CD4-positive, alpha-beta T cell treated with Interleukin-17A for 1 hour (primary cell): ENCODE measurements at places on chromosomes 6 and 20.

DNA sequence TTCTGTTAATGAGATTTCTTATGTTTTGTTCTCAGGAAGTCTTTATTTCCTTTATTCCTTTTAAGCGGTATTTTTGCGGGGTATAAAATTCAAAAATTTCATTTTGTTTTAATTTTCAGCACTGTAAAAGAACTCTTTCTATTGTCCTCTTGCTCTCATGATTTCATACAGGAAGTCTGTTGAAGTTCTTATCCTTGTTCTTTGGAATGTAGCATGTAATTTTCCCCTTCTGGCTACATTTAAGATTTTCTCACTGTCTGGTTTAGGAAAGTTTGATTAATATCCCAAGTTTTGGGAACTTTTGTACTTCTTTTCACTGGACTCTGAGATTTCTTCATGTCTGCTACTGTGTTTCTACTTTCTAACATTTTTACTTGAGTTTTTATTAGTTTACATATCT lies 581.4 kb upstream of the GJE1 start:
- no peak for DNase-seq

DNA sequence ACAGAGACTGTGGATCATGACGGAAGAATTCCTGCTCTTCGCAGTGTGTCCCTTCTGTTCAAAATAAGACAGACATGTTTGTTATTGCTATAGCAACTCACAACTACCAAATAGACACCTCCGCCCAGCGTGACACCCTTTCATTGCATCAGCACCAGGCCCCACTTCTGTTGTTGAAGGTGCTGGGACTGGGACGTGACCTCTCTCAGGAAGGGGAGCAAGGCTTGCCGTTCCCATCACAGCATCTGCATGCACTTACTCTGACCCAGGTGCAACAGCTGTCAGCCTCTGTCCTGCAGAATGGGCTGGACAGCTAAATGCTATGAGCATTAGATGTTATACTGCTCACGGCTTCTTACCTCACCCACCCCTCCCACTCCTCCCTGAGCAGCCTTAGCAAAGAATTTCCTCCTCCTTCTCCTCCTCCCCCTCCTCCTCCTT lies 94.1 kb downstream of the DACT2 start:
- DNase-seq, result no peak

DNA sequence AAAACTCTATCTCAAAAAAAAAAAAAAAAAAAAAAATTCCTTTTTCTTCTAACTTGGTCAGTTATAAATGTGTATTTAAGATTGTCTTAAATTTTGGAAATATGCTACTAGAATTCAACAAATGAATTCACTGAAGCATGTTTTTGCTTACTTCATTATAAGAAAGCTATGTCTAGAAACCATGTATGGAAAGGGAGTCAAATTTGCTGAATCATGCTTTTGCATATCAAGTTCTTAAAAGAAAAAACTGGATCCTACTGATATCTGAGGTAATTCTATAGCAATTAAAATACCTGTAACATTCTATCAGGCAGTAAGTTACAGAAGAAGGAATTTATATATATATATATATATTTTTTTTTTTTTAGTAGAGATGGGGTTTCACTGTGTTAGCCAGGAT lies 27.7 kb downstream of the AKIRIN2 start:
- DNase-seq, result no peak

DNA sequence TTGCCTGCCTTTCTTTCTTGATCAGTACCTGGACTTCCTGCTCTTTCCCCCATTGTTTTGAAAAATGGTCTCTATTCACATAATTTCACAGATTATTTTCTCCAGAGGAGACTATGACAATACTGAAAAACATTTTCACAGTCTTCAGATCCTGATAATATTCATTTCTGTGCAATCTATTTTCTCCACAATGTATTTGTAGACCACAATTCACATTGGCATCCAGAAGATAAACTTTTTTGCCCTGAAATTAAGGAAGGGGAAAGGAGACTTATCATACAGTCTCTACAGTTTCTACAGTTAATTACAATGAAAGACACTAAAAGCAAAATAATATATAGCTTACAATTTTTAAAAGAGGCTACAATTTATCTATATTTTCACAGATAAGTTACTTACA lies 18.4 kb downstream of the LCA5 start:
- no peak for DNase-seq

- DNase-seq, result no peak
These were observed 1.8 kb upstream of the NDUFAF4 start for GRCh38 chr6:96899451-96899998.

GRCh38 chr6:94196891-94197290 lies 777.5 kb upstream of the EPHA7 start:
- DNase-seq, result no peak

DNA sequence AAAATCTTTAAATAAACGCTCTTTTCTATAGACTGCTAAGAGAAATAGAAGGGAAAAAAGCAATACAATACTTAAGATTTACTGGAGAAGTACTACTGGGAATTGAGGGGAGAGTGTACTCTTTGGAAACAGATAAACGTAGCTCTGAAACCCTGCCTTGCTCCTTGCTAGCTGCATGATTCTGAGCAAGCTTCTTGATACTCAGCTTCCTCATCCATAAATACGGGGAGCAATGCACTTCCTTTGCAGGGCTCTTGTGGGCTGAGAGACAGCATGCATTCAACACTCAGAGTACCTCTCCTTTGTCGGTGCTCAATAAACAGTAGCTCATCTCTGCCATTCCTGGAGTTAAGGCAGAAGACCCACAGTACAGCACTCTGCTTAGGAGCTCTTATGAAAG lies 159.7 kb downstream of the BTBD9 start:
- no peak for DNase-seq

- no peak for DNase-seq
These were observed 63.2 kb downstream of the MAP3K5 start for GRCh38 chr6:136728976-136729515.
